Activated naive CD4-positive, alpha-beta T cell (primary cell): ENCODE measurements at places on chromosomes 5 and 9.
A peak's percentile ranks its signal among the peaks of the same experiment; 100 is the strongest.

GRCh38 chr5:85472749-85473148 is 1088.1 kb upstream of the EDIL3 start:
- DNase-seq: no peak

DNA sequence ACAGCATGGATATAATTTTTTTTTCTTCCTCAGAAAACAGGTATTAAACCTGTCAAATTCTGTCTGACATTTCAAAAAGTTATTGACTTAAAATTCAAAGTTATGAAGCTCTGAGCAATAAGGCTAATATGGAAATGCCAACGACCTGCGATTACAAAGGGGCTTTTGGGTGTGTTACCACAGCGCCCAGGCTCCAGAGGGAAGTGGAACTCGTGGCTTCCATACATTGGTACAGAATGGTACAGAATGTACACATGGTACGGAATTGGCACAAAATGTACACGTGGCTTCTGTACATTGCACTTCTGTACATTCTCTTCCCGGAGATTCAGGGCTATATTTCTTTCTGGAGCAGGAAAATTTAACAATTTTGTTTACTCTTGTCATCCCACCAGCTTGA is 225.1 kb upstream of the TBCA start:
- no peak for DNase-seq

DNA sequence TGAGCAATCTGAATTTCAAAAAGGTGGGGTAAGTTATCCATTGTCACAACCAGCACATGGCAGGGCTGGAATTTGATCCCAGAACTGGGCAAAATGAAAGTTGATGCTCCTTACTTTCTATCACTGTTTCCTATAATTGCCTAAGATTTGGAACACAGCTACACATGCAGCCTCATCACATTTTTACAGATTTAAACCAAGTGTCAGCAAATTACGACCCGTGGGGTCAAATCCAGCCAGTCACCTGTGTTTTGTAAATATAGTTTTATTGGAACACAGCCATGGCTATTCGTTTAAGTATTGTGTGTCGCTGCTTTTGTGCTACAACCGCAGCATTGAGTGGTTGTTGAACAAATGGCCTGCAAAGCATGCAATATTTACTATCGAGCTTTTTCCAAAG is 94.3 kb downstream of the SREK1 start:
- DNase-seq: no peak

- no peak for DNase-seq
Observed at GRCh38 chr9:104779334-104779733, 15.4 kb downstream of the NIPSNAP3B start.

GRCh38 chr5:164532235-164532900 is 1026.9 kb downstream of the MAT2B start:
- no peak for DNase-seq

DNA sequence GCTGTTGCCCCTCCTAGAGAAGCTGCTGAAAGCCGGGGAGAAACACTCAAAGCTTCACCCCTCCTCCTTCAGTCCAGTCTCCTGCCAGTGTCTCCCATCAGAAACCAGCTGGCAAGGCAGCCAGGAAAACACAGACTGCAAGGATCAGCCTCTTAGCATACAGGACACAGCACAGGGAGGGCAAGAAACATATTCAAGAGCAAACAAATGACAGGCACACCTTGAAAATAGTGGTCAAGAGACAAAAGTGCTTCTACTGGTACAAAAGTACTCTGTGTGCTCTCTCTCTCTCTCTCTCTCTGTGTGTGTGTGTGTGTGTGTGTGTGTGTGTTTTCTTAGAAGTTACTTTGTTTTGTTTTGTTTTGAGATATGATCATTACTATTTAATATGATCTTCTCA is 227.2 kb downstream of the RAB3C start:
- DNase-seq: no peak

DNA sequence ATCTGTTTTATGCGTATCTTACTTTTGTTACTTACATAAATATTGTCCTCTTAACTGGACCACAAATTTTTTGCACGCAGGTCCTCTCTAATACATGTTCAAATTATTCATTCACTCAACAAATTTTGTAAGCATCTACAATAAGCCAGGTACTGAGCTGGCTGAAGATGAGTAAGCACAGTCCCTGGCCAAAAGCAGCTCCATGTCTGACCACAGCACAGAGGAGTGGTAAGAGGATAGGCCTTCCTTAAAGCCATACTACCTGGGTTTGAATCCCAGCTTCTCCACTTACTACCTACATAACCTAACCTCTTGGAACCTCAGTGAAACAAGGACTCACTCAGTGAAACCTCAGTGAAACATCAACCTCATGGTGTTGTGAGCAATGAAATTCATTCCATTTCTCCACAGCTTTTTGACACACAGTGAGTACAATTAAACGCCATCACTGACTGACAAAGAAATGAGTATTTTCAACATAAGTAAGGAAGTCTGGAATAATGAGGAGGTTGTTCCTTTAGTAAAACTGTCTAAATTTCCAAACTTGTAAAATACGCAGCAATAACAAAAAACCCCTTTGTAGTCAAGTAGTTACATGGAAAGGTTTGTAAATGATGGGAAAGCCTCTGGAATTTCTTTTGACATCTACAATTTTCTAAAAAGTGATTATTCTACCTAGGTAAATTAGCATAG is 15.0 kb downstream of the PTAR1 start:
- DNase-seq: no peak

DNA sequence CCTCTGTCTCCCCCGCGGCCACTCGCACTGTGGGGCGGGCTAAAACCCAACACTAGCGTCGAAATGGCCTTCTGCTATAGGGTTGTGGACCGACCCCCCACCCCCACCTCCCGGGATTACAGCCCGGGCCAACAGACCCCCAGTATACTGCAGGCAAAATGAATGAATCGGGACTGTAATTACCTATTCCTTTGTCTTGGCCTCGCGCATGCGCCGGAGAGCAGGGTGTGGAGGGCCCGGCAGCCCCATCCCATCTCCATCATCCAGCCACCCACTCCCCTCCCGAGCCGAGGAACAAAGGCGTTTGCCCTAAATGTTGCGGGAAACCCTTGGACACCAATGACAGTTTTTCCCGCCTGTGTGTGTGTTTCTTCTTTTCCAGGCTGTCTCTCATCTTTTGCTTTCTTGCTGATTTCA is 1.6 kb downstream of the BASP1 start:
- DNase-seq: no peak

- no peak for DNase-seq
Observed at GRCh38 chr5:122419142-122419894, 107.3 kb downstream of the SNCAIP start.

GRCh38 chr5:61254969-61255555 is 77.0 kb upstream of the ZSWIM6 start:
- no peak for DNase-seq

- DNase-seq: no peak
Observed at GRCh38 chr5:177966009-177966838, 29.8 kb downstream of the PROP1 start.

DNA sequence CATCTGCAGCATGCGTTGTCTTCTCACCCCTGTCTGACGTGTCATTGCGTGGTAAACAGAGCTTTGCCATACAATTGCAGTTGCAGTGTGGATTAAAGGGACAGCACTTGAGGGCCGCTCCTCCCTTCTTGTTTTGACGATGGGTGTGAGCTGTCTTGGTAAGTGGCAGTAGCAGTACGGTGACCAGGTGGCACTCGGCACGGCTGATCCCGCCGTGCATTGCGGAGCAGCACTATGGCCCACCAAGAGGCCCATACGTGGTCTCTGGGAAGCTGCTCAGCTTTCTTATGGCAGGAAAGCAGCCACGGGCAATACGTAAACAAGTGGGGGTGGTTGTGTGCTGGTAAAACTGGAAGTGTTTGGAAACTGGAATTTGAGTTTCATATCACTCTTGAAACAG is 25.1 kb downstream of the EHMT1 start:
- no peak for DNase-seq

GRCh38 chr5:179407191-179408175 is 62.2 kb upstream of the ADAMTS2 start:
- no peak for DNase-seq

DNA sequence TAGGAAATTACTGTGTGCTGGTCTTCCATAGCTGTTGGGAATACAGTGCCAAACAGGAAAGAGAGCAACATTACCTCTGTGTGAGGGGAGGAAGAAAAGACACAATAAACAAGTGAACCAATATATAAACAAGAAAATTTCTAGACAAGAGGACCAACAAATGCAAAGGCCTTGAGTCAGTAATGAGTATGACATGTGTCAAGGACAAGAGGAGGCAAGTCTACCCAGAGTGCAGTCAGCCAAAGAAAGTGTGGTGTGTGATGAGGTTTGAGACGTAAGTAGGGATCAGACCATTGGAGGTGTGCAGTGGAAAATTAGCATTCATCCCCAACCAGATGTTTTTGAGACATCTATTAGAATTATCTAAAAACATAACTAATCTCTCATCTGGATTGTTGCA is 69.5 kb upstream of the CDH6 start:
- DNase-seq: no peak

DNA sequence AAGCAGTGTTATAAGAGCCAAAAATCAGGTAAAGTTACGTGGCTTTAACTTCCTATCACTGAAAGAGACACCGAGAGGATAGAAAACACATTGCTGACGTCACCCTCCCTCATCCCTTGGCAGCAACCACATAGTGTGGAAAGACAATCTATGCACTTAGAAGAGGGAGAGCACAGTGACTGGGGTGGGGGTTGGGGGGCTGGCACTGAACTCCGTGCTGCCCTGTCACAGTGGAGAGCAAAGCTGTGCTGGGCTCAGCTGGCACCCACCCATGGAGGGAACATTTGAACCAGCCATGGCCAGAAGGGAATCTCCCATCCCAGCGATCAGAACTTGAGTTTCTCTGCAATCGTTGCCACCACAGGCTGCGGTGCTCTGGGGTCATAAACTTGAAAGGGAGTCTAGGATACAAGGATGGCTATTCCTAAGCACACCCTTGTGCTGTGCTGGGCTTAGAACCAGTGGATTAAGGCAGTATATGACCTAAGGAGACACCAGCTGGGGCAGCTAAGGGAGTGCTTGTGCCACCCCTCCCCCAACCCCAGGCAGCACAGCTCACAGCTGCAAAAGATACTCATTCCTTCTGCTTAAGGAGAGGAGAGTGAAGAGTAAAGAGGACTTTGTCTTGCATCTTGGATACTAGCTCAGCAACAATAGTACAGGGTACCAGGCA is 73.4 kb downstream of the KIAA0825 start:
- DNase-seq: no peak

GRCh38 chr9:110148384-110148783 is 59.6 kb downstream of the C9orf152 start:
- DNase-seq: peak; percentile 14

- DNase-seq: no peak
Observed at GRCh38 chr9:96057155-96057554, 181.7 kb downstream of the ERCC6L2 start.

DNA sequence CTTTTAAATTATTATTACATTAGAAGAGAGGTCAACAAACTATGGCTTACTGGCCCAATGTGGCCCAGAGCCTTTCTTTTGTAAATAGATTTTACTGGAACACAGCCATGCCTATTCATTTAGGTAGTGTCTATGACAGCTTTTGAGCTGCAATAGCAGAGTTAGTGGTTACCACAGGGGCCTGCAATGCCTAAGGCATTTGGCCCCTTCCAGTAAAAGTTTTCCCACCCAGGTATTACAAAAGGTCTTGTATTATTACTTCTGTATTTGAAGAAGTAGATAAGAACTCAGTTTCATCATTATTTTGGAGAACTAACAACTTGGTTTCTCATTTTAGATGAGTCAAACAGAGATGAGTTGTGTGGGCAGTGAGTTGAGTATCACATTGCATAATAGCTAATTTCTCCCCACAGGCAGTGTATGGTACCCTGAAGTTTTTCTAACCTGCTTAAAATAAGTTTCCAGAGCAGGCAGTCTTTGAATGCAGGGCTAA is 9.5 kb downstream of the MTRR start:
- DNase-seq: no peak

GRCh38 chr5:37751227-37751626 is 88.6 kb downstream of the GDNF start:
- no peak for DNase-seq

GRCh38 chr5:38208782-38209378 is 49.5 kb upstream of the EGFLAM start:
- DNase-seq: no peak

GRCh38 chr9:34570809-34571480 is 18.6 kb downstream of the CNTFR start:
- no peak for DNase-seq

DNA sequence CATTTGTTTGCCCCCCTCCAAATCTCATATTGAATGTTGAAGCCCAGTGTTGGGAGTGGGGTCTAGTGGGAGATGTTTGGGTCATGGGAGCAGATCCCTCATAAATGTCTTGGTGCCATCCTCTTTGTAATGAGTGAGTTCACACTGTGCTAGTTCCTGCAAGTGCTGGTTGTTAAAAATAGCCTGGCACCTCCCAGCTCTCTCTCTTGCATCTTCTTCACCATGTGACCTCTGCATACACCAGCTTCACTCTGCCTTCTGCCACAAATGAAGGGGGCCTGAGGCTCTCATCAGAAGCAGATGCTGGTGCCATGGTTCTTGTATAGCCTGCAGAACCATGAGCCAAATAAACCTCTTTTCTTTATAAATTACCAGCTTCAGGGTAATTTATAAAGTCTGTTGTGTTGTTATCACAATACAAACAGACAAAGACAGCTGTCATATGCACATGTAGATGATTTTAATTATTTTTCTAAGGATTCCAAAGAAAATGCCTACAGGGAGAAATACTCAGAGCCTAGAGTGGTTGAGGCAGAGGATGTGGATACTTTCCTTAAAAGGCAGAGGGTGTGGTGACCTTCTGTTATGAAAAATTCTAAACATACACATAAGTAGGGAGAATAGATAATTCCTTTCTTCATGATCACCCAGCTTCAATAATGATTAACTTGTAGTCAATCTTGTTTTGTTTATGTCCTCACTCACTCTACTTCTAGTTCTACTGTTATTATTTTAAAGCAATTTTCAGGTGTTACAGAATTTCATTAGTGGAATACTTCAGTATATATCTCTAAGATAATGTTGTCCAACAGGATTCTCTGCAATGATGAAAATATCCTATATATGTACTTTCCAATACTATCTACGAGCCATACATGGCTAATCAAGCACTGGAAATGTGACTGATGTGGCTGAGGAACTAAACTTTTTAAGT is 75.1 kb upstream of the RANBP6 start:
- no peak for DNase-seq

GRCh38 chr5:146825033-146825432 is 53.5 kb downstream of the PPP2R2B start:
- no peak for DNase-seq

- DNase-seq: no peak
Observed at GRCh38 chr5:65012301-65012892, 243.7 kb downstream of the CWC27 start.

DNA sequence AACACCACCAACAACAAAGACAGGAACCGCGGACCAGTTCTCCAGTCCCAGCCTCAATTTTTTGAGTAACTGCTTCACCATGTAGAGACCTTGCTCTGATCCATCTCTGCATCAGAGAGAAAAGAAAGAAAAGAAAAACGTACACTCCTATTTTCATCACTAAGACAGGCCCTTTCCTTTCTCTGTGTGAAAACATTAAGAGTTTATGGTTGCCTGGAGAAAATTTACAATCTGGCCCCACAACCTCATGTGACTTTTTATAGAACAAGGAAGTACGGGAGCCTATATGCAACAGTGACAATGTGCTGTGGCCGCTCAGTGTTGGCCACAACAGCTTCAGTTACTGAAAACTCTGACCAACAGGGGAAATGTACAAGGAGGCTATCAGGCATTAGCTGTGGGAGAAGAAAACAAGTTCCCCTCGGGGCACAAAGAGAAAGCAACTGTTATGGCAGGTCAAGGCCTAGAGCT is 272.9 kb upstream of the PTGER4 start:
- no peak for DNase-seq

GRCh38 chr9:134050726-134051125 is 17.1 kb downstream of the BRD3 start:
- DNase-seq: no peak

- DNase-seq: no peak
Observed at GRCh38 chr9:123326662-123327093, 29.3 kb upstream of the CRB2 start.
